ENCODE measurements at places on chromosomes 3 and 15.

DNA sequence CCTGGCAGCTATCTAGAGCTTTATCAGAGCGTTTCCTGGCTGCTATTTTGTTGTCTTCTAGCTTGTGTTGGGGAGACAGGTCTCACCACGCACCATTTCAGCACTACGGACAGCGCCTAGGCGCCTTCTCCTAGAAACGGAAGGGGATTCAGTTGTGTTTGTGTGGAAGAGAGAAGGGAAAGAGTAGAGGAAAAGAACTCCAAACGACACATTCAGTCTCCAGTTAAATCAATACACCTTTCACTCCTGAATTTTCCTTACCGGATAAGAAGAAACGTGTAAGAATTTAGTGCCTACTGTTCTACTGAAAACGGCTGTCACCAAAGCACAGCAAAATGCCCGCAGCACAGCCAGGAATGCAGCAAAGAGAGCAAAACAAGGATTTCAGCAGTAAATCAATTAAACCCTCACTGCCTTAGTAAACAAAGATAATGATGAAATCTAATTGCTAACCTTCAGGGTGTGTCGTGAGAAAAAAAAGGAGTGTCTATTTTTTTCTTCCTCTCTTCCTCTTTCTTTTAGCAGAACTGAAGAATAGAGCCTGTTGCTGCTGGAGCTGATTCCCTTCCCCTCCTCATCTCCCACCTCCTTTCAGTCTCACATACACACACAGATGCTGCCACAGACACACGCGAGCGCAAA, 412 bp upstream of the CTXN2 start:
- no peak for DNase-seq

DNA sequence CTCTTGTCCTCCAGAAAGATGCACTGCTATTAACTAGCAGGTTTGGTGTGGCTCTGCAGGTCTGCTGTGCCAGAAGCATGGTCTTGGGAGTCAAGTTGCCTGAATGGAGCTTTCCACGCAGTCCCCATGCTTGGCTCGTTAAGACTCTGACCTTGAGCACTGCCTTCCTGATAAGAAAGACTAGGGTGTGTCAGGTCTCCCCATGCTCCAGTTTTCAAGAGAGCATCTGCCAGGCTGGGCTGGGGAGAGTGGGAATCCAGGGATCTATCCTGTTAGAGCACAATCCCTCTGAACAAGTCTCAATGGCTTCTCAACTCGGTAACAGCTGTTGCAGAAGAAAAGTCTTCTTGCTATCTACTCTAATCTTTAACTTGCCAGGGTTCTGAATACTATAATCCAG, 98.2 kb downstream of the TJP1 start:
- no peak for DNase-seq

- DNase-seq = no peak
Observed at GRCh38 chr3:182490596-182491491, 302.5 kb upstream of the ATP11B start.

DNA sequence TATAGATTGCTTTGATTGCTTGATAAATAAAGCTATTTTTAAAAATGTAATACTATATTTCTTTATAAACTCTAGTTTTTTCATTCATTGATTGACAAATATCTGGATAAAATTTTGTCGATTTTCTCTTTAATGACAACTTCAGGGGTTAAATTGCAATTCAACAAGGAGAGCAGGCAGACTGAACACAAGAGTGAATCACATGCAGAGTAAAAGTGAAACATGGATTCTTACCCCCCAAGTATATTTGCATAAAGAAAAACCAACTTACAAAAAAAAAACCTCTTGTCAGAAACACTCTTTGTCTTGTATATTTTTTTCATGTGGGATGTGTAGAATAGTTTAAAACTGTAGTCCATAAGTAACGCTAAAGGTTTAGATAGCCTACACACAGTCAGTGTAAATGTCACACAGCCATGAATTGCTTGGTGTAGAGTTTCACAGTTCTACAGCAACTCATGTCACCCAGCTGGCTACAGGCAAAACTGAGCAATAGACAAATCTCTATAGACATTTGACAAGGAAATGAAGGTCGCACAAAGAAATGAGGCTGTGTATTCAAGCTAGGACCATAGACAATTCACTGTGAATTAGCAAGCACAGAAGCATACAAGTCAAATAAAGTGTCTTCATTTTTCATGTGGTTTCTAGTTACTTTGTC, 141.6 kb downstream of the THRB start:
- DNase-seq = no peak

DNA sequence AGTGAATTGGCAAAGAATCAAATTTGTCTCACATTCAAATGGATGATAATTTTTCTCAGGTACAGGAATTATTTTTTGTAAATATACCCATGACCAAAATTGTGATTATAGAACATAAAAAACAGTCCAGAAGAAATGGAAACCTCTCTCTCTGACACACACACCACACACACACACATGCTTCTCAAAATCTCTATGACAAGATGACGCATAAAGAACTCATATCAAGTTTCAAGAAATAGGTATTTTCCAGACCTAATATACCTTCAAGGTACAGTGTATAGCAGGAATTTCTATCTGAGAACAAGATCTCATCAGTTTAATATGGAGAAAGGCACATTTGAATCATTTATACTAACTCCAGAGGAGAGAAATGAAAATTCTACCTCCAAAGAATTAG, 1069.1 kb upstream of the ALCAM start:
- DNase-seq = no peak

DNA sequence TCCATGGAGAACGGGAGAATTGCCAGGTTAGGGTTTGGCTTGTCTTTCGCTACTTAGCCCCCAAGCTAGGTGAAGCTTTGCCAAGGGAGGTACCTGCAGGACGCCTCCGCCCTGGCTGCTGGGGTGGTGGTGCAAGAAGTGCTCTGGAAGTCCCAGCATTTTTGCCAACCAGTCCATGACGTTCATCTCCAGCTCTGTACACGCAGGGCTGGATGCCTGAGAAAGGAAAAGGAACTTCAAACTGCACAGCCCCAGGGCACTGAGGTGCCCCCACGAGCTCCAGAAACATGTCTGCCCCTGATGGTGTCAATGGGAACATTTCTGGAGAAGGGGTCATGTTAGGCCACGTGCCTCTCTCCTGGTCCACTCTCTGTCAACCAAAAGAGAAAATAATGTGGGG, 8.2 kb downstream of the HDC start:
- no peak for DNase-seq

GRCh38 chr15:43086551-43086950, 19.3 kb downstream of the UBR1 start:
- no peak for DNase-seq

GRCh38 chr3:61612211-61613194, 51.1 kb downstream of the PTPRG start:
- no peak for DNase-seq

GRCh38 chr3:132456571-132456970, 39.3 kb downstream of the DNAJC13 start:
- no peak for DNase-seq

DNA sequence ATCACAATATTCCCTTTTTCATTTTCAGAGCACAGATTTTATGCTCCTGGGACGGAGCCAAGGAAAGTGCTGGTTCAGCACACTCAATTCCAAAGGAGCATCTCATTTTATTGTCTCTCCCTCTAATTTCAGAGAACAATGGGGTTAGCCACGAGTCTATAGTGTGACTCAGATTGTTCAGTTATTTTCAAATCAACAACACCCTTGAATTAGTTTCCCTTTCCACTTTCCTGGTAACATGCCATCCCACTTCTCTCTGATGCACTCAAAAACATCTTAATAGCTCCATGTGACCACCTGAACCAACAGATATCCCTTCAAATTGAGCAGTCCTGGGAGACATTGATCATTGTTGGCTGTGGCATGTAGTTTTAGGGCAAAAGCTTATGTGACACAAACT, 389.7 kb upstream of the MDFIC2 start:
- no peak for DNase-seq

- no peak for DNase-seq
Observed at GRCh38 chr3:62761711-62762110, 113.5 kb downstream of the CADPS start.

DNA sequence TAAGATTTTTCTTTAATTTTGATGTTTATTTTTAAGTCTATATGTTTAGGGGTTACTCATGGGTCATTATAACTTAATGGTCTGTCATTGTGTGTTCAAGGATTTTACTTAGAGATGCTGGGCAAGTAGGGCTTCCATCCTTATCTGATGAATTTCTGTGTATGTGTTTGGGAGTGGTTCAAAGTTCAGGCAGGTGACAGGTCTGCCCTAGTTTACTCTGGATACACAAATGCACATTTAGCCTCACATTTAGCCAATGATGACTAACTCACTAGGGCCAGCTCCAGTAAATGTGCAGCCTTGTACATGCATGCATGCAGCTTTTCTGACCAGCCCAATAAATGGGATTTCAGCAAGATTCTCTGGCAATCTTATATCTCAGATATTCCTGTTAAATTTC, 554.1 kb downstream of the SI start:
- DNase-seq = no peak

DNA sequence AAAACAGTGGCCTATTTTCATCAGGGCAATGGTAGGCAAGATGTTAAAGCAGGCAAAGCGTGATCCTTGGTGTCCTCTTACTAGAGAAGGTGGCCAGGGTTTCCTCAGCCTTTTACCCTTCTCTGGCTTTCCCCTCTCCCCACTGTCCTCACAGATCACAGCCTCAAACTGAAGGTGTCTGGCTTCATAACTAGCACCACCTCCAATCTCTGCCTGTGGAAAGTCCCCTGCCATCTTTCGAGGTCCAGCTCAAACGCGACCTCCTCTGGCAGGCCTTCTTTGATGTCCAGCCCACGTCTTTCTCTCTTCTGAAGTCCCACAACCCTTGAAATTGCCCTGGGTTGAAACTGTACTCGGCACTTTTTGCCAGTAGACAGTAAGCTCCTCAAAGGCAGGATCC, 35.9 kb downstream of the CYP19A1 start:
- DNase-seq = no peak

Measured in T-cell (primary cell).